ENCODE measurements at places on chromosomes 12 and 14.

DNA sequence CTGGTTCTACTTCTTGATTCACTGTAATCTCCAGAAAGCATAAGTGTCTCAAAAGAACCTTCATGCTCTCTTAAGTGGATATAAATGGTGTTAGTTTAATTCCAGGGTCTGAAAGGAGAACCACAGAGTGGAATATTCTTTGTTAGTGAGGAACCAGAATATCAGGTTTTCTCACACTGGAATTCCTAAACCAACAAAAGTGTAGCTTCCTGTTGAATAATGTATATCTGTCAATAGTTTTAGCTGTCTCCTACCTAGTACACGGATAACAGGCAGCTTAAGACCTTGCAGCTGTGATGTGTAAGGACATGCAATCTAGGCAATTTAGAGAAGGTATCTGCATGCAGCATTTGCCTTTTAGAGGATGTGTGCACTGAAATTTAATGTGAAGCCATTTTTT, 24.0 kb downstream of the LRIG3 start:
- DNase-seq = no peak

DNA sequence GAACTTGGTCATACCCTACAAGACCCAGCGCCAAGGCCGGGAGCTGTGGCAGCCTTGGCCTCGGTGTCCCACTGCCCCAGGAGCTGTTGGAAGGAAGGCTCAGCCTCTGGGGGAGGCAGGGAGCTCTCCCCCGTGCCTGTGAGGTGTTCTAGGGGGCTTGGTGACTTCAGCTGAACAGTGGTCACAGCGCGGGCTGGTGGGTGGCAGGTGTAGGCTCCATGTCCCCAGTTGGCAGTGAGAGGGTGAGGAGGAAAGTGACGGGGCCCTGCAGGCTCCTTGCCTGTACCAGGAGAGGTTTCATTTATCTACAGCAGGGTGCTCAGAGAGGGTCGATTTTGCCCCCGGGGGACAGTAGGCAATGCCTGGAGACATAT, 47.5 kb downstream of the DLK1 start:
- no peak for DNase-seq

DNA sequence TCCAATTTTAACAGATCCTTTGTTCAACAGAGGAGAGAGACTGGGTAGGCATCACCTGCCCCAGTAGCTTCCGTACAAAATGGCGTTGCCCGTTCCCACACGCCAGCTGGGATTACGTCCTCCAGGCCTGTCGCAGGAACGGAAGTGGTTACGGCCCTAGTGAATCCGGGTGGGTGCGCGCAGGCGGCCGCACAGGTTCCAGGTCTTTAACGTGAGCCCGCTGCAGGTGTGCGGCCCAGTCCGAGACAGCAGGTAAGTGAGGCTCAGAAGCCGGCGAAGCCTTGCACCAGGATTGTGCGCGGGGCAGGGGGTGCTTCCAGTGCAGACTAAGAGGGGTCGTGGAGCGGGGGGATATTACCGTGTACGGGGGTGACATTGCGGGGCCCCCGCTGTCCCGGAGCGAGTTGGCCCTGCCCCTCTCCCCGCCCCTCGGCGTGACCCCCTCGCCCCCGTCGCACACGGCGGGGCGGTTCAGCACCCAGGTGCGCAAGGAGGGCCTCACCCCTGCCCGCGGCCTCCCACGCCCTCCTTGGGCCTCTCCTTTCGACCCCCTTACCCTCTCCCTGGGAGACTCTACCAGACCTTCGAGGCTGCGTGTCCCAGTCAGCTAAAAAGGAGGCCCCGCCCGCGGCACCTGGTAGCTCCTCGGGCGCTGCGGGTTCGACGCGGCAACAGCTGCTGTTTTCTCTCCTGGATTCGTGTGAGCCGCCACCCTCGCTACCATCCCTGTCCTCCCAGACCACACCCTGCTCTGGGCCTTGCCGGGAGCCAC, at the start of gene EXD2:
EXD2 (plus strand) TSS at position 159 of the 772 bp plus-strand sequence. CDS start 17,973 bp downstream, outside the sequence.
- peak; percentile 82 for DNase-seq

- DNase-seq = peak; percentile 32
Measured at GRCh38 chr14:93337143-93337753, 4.4 kb upstream of the BTBD7 start.

DNA sequence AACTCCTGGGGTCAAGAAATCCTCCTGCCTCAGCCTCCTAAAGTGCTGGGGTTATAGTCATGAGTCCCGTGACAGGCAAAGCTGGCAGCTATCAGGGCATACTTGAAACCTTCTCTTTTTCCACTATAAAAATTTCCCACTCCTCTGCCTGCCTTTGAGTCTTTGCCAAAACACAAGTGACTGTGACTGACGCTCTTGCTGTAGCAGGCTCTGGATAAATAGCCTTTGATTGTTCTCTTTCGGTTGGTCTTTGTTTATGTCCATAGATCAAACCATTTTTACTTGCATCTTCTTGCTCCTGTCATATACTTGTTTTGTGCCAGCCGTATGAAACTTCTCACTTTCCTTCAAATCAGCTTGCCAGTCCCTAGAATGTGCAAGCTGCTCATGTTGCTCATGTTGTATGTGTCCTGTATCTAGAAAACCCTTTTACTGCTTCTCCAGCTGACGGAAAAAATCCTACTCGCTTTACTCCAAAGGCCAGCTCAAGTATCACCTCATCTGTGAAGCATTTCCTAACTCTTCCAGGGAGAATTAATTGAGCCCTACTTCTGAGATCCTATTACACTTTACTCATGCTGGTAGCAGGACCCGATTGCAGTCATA, 73.1 kb downstream of the RESF1 start:
- no peak for DNase-seq

- no peak for DNase-seq
Measured at GRCh38 chr12:25689996-25690501, 137.0 kb upstream of the LMNTD1 start.

DNA sequence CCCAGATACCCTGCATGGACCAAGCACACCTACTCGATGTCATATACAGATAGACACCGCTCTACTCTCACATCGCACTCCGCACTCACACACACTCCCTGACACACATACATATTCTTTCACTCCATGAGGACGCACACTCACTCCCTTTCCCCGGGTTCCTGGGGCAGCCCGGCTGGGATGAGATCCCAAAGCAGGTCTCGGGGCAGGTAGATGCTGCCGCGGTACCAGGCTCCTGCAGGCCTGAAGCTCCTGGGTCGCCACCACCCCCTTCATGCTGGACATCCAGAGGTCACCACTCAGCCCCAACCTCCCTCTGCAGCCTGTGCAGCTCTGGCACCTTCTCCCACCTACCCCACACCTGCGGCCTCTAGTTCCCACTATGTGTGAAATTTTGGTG, 2.3 kb downstream of the C1QL4 start:
- DNase-seq = no peak

All from activated T-cell treated with anti-CD3 and anti-CD28 coated beads, Interleukin-2, amount 50 U/mL, for 48 hours (primary cell).